Naive B cell (primary cell): ENCODE measurements at places on chromosomes 11 and 22.

DNA sequence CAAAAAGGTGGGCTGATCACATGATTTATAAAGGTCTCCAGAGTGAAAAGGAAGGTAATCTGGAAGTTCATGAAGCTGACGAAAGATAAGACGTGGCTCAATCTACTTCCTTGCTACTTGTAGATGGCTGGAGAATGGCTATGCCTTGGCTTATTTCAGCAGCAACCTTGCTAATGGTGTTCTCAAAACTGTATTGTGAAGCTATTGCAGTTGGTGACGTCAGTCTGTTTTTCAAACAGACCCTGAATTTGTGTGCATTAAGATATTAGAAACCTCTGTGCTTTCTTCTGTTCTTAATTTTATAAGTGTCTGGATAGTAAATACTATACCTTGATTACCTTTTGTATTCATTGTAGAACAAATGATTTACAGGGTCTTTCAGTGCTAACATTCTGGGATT, 58.3 kb upstream of the C11orf87 start:
- no peak for DNase-seq

DNA sequence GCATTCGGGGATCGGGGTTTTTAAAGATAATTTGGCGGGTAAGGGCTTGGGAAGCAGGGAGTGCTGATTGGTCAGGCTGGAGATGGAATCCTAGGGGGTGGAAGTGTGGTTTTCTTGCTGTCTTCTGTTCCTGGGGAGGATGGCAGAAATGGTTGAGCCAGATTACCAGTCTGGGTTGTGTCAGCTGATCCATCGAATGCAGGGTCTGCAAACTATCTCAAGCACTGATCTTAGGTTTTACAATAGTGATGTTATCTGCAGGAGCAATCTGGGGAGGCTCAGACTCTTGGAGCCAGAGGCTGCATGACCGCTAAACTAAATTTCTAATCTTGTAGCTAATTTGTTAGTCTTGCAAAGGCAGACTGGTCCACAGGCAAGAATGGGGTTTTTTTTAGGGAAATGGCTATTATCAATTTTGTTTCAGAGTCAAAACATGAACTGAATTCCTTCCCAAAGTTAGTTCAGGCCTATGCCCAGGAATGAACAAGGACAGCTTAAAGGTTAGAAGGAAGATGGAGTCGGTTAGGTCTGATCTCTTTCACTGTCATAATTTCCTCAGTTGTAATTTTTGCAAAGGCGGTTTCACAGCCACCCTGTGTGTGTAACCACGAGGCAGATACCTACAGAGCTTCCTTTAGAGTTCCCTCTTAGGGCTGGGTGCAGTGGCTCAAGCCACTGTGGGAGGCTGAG, 10.2 kb downstream of the SCGB1A1 start:
- DNase-seq, result no peak

GRCh38 chr11:95453616-95454171, 222.7 kb upstream of the SESN3 start:
- DNase-seq, result no peak

GRCh38 chr11:125943661-125944349, 2.0 kb upstream of the VSIG10L2 start:
- no peak for DNase-seq

- no peak for DNase-seq
These were observed 4.3 kb downstream of the SELENOM start for GRCh38 chr22:31103111-31103510.

- DNase-seq, result no peak
These were observed 3.7 kb downstream of the TRPM5 start for GRCh38 chr11:2440646-2441045.

- DNase-seq, result no peak
These were observed 34.6 kb downstream of the OSBPL5 start for GRCh38 chr11:3130269-3131071.

DNA sequence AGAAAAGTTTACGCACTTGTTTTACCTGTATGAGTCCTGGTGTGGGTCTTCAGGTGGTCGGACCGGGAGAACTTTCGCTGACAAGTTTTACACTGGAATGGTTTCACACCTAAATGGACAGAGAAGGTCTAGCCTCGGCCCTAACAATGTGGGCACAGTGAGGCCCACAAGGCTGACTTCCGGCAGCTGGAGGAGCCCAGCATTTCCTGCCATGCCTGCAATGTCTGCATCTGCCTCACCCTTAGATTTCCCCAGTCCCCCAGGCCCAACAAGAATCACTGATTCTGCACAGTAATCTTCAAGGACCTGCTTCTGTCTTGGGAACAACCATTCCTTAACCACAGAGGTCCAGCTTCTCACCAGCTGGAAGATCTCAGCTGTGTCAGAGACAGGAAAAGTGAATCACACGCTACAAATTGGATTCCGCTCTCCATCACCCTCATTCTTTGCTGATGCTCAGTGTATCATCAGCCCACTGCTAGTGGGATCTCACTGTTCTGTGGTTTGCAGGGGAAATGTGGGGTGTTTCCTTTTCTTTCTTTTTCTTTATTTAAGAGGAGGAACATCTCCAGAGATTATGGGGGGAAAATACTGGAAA, 43.3 kb downstream of the WT1 start:
- no peak for DNase-seq

GRCh38 chr11:96306933-96307775, 35.8 kb downstream of the MAML2 start:
- DNase-seq, result no peak

DNA sequence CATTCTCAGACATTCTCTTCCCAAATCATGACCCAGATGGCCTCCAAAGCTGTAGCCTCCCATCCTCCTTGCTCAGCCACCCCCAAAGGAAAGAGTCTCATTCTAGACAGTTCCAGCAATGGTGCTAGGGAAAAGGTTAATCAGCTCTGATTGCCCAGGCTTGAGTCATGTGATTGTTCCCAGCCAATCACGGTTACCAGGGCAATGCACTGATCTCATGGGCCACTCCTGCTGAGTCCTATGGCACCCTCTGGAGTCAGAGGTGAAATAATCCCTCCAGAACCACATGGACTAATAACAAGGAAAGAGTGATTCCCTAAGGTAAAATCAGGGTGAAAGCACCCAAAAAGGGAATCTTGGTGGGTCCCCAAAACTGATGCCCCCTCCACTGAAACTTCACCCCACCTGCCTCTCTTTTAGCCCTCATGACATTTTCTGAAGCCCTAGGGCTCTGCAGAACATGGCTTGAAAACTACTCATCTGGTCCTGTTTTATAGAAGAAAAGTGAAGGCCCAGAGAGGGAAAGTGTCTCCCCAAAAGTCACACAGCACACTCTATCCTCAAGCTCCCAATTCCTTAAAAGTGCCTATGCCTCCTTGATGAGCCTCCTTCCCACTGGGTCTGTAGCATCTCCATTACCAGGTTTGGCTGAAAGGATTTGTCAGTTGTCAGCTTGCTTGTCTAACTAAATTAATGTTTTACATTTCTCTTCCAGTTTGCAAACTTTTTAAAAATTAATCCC, 203.7 kb downstream of the MN1 start:
- DNase-seq, result no peak

DNA sequence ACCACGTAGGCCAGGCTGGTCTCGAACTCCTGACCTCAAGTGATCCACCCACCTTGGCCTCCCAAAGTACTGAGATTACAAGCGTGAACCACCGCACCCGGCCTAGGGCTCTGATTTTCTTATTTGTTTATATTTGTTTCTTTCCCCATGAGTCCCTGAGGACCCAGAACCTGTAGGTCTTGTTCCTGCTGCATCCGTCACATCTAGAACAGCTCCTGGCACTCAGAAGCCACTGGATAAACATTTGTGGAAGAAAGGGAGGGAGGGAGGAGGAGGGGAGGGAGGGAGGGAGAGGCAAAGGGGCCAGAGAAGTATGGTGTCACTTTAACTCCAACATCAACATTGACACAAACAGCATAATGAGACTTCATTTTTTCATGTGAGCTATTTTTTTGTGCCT, 67.7 kb downstream of the CELSR1 start:
- no peak for DNase-seq

DNA sequence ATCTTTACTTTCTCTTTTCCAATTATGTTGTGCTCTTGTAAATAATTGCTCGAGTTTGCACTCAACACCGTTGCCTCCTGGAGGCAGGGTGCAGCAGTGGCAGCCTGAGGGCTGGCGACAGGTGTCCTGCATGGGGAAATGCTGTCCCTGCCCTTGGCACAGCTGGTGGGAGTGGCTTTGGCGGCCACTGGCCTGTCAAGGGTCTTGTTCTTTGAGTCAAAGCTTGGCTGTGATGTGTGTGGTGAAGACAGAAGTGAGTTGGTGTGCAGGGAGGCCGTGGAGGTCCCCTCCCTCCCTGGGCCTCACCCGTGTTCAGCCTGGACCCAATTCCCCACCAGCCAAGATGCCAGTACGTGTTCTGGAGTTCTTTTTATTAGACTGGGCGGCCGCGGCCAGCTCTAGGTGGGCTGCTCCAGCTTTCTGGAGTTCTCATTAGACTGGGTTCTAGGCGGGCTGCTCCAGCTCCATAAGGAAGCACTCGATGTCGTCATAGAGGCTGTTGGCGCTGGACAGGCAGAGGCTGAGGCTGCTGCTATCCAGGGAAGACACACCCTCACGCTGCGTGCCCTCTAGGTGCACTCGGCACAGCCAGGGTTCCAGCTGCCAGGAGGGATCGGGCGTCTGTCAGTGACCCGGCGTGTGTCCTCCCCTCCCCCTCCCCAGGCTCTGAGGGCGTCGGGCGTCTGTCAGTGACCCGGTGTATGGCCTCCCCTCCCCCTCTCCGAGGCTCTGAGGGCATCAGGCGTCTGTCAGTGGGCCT, 3.4 kb downstream of the IRF7 start:
- DNase-seq, result no peak

GRCh38 chr11:62953811-62954210, 31.0 kb downstream of the SLC22A6 start:
- no peak for DNase-seq

GRCh38 chr11:120778685-120779490, 245.0 kb upstream of the TBCEL start:
- no peak for DNase-seq

- no peak for DNase-seq
These were observed 156.3 kb downstream of the FAT3 start for GRCh38 chr11:92380882-92381281.

DNA sequence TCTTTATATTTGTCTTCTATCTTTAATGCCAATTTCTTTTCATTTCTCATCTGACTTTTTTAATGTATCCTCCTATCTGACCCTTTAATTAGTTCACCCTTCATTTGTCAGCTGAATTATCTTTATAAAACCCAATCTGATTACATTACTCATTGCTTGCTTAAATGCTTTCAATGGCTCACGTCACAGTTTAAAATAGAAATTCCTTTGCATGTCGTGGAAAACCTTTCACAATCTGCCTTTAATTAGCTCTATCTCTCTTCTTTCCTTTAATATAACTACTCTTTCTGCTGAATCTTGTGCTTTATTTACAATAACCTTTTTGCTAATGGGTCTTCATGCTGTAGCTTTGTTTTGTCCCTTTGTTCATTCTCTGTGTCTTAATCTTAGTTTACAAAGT, 125.7 kb downstream of the DYNC2H1 start:
- DNase-seq, result no peak

GRCh38 chr11:128346804-128347203, 240.6 kb downstream of the ETS1 start:
- no peak for DNase-seq

- no peak for DNase-seq
These were observed 69.6 kb upstream of the TEAD1 start for GRCh38 chr11:12604557-12605153.
